ENCODE measurements at places on chromosomes 1 and 21. TPM values are rescaled to one million over a fixed set of nuclear protein-coding genes. Genes with fewer than 3 reads are reported as not detected.
A peak's percentile ranks its signal among the peaks of the same experiment; 100 is the strongest.

GRCh38 chr1:179079113-179079761 lies 2.6 kb upstream of the TOR3A start:
- peak; percentile 83 for DNase-seq

DNA sequence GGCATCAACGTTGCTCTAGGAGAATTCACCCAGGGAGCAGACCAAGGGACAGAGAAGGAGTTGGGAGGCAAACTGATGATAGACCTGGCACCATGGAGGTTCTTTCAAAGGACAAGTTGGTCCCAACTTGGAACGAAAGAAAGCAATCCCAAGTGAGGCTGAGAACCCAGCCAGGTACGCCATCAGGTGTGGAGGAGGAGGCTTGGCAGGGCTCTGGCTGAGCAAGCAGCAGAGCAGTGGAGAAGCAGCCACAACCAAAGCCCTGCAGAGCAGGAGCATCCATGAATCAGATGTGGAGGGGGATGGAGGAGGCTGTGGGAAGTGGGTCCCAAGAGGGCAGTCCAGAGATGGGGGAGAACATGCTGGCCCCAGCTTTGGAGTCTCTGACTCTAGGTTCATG lies 36.3 kb upstream of the RBM15 start:
- no peak for DNase-seq

DNA sequence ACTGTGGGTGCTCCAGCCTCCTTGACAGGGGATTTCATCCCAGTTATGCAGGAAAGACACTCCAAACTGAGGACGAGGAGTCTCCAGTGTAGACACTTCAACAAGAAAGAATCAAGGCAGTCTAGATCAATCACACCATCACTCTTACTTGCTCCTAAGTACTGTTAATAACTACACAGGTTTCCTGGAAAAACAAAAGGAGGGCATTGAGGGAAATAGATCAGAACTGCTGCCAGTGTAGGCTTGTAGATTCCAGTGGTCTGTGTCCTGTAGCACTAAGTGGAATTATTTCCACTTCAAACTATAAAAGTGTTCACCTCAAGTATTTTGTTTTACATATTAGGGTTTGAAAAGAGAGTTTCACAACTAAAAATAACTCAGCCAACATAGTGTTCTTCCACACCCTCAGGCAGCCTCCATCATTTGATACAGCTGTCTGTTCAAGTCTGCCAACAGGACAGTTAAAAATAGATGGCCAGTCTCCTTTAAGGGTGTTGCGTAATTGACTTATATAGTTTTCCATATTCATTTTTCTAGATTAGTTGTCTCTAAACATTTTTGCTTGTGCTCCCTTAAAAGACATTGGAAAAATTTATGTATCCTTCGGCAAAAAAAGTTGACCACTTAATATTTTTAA lies 32.0 kb upstream of the AGL start:
- no peak for DNase-seq

GRCh38 chr21:46544003-46544402 lies 60.9 kb downstream of the S100B start:
- no peak for DNase-seq

- no peak for DNase-seq
Measured at GRCh38 chr21:46412521-46413364, 45.9 kb upstream of the DIP2A start.

S100A5 gene
- not detected for polyA plus RNA-seq

MORC3 gene
- polyA plus RNA-seq, result 12.5 TPM

FAM229A gene
- polyA plus RNA-seq, result 56.7 TPM

DNA sequence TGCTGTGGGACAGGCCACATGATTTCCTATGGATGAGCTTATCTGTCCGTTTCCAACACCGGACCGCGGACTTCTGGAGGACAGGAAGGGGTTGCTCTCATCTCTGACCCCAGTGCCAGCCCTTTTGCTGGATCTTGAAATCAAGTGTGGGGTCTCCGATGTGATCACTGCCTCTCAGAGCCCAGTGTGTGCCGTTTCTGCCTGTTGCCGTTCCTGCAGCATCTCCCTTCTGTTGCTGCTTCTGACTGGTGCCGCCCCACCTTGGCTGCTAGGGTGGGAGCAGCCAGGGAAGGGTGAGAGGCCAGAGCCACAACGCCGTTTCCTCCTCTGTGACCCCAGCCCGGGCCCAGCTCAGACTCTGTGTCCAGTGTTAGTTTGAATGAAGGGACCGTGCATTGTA lies 67.3 kb upstream of the WNT4 start:
- DNase-seq, result no peak

GRCh38 chr1:182841368-182841988 lies 2.3 kb downstream of the DHX9 start:
- no peak for DNase-seq

- no peak for DNase-seq
Measured at GRCh38 chr1:156963621-156964020, 43.2 kb downstream of the LRRC71 start.

GRCh38 chr21:15557925-15558324 lies 171.9 kb upstream of the USP25 start:
- DNase-seq, result no peak

ITLN2 gene
- polyA plus RNA-seq, result 0.32 TPM

- DNase-seq, result no peak
Measured at GRCh38 chr21:25649146-25649545, 10.1 kb downstream of the JAM2 start.

DNA sequence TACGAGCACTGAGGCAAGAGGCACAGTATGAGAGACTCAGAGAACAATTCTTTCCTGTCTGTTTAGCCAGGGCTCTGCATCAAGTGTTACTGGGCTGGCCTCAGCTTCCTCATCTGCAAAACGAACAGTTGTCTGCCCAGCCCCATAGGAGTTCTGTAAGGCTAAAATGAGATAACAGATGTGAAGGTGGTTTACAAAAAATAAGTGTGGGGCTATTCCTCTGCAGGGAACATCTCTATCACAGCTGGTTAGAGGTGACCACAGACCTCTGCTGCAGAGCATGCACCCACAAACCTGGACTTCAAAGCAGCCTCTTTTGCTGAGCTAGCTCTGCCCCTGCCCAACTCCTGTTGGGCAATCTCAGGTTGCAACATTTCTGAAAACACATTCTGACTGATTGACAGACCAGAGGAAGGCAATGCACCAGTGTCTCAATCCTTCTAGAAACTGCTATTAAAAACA lies 10.5 kb upstream of the OLIG1 start:
- no peak for DNase-seq

DNA sequence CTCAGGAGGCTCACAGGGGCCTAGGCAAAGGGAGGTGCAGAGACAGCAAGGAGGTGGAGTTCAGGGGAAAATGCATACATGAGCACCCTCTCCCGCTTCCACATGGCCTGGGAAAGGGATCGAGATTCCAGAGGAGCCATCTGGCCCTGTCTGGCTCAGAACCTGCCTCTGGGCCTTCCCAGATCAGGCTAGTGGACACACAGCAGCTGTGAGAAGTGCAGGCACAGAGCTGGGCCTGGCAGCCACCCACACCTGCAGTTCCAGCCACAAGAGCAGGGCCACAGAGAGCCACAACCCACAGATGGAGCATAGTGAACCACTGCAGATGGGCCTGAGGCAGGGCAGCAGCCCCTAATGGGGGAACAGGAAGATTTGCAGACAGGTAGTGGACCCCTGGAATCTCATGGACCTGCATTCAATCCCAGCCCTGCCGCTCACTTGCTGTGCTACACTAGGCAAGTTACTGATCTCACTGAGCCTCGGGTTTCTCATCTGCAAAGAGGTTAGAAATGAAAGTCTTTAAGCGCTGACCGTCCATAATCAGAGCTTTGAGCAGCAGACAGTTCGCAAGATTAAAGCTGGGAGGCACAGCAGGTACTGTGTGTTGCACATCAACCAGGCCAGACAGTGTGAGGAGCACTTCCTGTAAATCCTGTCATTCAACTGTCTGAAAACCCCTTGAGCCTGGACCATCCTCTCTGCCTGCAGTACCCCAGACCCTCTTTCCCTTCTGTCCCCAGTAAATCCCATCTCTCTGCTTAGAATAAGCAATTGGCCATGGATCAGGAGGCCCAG lies 58.0 kb downstream of the MATN1 start:
- no peak for DNase-seq

Data from adrenal gland (tissue), 19 donors.